ENCODE measurements at places on chromosomes 11 and 22.

GRCh38 chr22:17496841-17497240, 66.5 kb upstream of the SLC25A18 start:
- DNase-seq = no peak

- DNase-seq = no peak
Measured at GRCh38 chr11:60872961-60873524, 5.7 kb downstream of the ZP1 start.

DNA sequence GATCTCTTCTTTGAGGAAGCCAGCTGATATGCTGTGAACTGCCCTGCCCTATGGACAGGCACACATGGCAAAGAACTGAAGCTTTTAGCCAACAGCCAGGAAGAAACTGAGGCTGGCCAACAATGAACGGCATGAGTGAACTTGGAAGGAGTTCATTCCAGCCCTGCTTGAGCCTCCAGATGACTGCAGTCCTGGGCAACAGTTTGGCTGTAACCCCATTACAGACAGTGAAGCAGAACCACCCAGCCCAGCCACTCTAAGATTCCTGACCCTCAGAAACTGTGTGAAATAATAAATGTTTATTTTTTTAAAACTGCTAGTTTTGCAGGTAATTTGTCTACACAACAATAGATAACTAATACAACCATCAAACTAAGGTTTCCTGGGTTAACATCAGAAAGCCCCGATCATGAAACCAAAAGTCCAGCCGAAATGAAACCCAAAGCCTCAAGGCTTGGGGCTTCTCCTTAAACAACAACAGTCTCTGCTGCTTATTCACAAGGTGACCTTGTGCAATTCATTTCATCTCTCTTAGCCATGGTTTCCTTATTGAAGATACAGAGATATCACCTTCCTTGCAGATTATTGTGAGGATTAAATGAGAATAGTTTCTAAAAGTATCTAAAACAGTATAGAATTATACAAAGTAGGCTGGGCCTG, 31.4 kb downstream of the PAK1 start:
- no peak for DNase-seq

DNA sequence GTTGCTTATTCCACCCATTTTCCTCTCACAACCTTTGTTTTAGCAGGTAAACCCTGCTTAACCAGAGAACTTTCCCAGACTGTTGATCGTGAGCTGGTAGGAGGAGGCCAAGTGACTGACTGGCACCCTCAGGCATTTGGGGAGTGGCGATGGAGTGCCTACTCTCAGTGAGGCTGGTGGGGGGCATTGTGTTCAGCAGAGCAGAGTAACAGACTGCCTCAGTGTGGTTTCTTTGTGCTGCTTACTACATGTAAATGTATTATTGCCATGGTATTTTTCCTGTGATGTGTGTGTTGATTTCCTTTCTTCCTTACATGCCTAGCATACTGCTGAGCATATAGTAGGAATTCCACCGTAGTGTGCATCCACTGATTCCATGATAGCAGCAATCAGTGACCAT, 2.6 kb downstream of the MARK2 start:
- no peak for DNase-seq

DNA sequence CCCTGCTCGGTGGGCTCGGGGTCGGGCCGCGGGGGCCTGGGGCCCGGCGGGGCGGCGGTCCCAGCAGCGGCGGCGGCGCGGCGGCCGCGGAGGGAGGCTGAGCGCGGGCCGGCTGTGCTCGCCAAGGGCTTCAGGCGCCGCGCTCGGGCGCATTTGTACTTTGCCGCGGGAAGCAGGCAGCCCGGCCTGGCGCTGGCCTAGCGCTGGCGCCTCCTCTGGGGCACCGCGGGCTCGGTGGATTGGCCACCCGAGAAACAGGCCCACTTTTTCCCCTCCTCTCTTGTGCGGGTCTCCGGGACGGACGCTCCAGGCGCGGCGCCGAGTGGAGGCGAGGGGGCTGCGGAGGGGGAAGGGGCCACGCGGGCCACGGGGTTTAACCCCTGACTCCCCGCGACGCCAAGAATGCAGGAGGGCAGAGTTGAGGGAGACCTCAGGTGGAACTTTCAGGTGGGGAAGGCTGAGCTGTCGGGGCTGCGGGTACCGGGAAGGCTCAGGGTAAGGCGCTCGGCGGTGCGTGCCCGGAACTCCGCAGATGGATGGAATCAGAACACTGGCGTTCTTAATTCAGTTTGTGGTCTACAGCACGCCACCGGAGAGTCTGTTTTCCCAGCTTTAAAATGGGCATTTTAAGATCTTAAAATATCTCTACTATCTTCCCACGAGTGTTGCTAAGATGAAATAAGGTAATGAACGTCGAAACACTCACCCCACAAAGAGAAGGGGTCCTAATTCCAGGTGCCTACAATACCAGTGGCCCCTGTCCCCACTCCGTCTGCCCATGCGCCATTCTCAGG, at the start of gene CHRDL2:
Gene CHRDL2 (minus strand): TSS at position 126 of the 794 bp plus-strand sequence. CDS start 538 bp downstream, outside the sequence.
- no peak for DNase-seq

DNA sequence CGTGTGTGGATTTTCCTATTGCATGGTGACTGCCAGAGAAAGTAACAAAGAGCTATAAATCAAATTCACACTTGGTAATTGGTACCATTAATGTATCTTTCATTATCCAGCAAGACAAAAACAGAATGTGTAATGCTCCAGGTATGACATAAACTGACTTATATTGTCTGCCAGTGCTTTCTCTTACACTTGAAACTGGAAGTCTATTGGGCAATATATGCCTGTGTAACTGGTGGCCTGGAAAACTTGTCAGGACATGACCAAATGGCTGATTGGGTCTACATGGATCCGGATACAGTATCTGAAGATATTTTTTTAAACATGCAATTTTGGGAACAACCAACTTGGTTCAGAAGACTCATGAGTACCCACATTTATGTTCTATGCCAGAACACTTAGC, 174.6 kb upstream of the ARHGAP42 start:
- no peak for DNase-seq

DNA sequence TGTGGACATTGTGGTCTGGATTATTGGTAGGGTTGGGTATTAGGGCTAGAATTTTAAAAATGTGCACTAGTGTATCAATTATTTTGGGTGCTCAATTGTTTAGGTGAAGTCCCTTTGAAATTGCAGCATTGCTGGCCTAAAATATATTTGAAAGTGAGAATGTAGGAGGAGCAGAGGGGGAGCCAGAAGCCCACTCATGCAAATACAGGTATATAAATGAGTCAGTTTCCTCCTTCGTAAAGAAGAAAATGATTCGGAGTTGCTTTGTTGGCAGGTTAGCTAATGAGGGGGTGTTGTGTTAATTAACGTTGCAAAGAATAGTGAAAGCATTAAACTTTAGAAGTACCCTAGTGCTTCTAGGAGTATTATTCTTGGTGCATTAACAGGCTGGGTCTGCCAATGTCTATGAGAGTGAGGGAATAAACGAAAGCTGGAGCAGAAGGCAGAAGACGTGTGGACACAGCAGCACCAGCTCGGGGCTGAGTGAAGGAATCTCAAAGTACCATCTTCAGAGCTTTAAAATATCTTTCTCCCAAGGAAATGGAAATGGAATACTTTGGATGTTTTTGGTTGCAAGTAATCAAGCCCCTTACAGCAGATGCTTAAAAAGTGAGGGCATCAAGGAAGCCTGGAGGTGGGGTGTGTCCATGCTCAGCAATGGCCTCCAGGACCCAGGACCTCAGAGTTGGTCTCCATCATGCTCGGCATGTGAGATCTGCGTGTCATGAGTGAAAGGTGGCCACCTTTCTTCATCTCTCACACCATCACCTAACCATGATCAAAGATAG, 522.9 kb downstream of the NTM start:
- DNase-seq = no peak

DNA sequence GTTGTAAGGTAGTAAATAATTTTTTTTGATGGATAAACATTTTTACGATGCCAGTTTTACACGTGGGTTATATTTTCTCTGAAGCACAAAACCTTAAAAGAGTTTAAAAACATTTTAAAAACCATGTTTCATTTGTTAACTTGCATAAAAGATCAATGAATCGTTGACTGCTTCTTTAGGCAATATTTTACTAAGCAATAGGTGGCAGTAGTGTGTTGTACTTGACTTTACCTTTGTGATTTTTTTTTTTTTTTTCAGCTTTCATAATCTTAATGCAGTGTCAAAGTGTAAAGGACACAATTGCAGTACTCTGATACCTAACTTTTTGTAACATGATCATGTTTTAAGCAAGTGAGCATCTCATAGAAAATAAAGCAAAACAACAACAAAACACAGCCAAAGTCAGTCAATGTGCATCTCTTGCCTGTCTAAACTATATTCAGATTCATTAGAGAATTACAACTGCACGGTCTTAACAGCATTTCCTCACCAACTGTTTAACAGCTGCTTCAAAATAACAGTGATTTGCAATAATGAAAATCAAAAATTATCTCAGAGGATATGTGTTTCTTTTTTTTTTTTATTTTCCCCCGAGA, 27.7 kb downstream of the DNAJC24 start:
- DNase-seq = no peak

- DNase-seq = no peak
Measured at GRCh38 chr11:26753723-26754504, 32.1 kb upstream of the SLC5A12 start.

- DNase-seq = no peak
Measured at GRCh38 chr11:12455938-12456337, 78.6 kb downstream of the PARVA start.

DNA sequence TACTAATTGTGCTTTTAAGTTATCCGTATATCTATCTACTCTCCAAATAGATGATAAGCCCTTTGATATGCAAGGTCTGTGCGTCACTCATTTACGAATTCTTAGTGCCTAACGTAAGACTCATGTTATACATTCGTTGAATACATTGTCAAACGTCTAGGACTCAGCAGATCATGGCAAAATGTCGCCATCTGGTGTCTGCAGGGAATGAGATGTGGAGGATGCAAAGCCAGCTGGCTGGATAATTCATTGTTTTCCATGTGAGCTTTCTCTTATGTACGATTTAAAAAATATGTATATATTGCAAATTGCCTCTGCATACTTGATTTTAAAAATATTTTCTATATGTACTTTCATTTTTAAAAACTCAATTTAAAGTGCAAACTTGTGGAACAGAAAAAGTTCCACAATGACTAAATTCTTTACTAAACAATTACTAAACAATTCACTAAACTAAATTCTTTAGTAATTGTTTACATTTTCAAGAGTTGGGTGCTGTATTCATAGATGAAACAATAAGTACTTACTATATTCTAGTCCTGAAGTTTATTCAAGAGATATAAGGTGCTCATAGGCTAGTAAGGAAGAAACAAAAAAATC, 33.8 kb downstream of the ZNF202 start:
- DNase-seq = no peak

DNA sequence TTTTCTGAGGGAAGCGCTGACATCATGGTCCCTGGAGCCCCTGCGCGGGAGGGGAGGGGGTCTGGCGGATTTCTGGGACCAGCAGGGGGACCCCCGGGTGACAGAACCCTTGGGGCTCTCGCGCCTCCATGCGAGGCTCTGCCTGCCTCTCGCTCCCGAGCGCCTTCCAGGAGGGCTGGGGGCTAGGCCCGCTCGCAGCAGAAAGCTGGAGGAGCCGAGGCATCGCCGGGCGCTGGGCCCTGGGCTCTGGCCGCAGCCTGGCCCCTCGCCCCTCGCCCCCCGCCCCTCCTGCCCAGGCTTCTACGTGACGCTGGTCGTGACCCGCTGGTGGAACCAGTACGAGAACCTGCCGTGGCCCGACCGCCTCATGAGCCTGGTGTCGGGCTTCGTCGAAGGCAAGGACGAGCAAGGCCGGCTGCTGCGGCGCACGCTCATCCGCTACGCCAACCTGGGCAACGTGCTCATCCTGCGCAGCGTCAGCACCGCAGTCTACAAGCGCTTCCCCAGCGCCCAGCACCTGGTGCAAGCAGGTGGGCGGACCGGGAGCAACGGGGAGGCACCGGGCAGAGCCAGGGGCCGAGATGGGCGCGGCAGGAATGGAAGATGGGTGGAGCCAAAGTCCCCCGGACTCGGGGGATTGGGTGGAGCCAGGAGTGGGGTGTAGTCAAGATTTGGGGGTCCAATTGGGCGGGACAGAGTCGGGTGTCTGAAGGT, 5.4 kb downstream of the BEST1 start:
- no peak for DNase-seq

- DNase-seq = no peak
Measured at GRCh38 chr11:119602745-119603373, 126.1 kb downstream of the NECTIN1 start.

DNA sequence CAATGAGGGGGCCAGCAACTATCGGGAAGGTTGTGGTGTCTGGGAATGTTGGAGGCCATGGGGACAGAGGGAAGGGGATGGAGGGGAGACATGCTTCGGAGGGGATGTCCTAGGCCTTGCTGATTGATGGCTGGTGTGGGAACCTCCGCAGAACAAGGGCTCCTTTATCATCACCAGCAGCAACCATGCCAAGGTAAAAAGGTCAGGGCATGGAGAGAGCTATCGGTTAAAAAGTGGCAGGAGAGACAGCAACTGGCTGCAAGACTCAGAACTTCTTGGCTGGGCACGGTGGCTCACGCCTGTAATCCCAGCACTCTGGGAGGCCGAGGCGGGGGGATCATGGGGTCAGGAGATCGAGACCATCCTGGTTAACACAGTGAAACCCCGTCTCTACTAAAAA, 3.0 kb downstream of the GSTT4 start:
- no peak for DNase-seq

DNA sequence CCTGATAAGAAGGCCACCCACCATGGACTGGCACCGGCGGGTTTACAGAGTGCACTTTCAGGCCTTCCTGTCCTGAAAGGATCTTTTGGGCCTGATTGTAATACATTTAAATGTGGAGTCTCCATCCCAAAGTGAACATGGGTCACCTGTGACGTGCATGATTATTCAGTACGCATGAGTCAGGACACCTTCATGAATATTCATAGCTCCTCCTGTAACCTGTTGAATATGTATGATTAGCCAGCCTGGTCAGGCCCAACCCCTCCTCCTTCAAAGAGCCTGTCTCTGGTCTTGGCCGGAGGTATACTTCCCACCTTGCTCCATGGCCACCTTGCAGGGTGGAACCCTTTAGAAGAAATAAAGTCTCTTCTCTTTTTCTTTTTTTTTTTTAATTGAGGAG, 75.9 kb upstream of the NUP50 start:
- no peak for DNase-seq

- no peak for DNase-seq
Measured at GRCh38 chr22:31800065-31800464, 46.2 kb downstream of the DEPDC5 start.

DNA sequence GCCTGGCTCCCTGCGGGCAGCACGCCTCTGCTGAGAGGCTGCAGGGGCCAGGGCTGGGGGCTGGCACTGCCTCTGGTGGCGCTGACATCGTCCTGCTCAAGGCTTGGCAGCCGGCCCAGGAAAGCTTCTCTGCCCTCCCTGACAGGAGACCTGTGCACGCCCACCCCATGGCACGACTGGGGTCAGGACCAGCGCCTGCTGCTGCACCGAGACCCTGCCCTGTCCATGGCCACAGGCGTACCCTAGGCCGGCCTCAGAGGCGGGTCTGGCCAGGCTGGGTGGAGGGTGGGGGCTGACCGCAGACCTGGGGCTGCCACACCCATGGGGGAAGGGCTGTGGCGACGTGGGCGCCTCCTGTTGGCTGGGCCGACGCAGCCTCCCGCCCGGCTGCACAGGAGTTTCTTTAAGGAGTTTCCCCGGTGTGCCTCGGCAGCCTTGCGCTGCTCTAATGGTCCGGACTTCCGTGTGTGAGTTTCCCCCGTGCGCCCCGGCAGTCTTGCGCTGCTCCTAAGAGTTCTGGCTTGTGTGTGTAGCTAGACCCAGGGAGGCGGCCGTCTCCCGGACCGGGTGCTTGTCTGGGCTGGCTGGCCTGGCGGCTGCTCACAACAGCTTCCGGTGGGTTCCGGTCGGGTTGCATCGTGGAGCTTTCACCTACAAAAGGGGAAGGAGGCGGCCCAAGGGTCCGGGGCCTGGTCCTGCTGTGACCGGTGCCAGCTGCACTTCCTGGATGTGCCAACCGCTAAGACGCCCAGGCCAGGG, 4.6 kb downstream of the TRABD start:
- DNase-seq = peak; percentile 48

All from stimulated activated CD8-positive, alpha-beta memory T cell treated with anti-CD3 and anti-CD28 coated beads, Interleukin-7, amount 100 ng/mL, for 24 hours (primary cell).